Forelimb muscle (tissue), 1 donor: ENCODE measurements at places on chromosomes 16 and 17. TPM values are rescaled to one million over a fixed set of nuclear protein-coding genes. Genes with fewer than 3 reads are reported as not detected.

DNA sequence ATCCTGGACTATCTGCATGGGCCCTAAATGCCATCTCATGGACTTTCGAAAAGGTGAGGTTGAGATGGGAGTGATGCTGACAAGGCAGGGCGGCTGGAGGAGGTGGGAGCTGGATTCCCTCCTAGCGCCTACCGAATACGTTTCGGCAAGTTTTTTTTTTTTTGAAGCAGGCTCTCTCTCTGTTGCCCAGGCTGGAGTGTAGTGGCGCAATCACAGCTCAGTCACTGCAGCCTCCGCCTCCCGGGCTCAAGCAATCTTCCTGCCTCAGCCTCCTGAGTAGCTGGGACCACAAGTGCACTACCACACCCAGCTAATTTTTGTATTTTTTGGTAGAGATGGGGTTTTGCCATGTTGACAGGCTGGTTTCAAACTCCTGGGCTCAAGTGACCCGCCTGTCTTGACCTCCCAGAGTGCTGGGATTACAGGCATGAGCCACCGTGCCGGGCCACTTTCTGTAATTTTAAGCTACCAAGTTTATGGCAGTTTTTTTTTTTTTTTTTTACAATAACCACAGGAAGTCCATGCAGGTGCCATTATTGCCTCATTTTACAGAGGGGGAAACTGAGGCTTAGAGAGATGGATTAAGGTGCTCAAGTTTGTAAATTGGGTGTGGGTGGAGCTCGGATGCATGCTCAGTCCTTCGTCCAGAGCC is 246.4 kb downstream of the PRKCA start:
- DNase-seq: no peak

DNA sequence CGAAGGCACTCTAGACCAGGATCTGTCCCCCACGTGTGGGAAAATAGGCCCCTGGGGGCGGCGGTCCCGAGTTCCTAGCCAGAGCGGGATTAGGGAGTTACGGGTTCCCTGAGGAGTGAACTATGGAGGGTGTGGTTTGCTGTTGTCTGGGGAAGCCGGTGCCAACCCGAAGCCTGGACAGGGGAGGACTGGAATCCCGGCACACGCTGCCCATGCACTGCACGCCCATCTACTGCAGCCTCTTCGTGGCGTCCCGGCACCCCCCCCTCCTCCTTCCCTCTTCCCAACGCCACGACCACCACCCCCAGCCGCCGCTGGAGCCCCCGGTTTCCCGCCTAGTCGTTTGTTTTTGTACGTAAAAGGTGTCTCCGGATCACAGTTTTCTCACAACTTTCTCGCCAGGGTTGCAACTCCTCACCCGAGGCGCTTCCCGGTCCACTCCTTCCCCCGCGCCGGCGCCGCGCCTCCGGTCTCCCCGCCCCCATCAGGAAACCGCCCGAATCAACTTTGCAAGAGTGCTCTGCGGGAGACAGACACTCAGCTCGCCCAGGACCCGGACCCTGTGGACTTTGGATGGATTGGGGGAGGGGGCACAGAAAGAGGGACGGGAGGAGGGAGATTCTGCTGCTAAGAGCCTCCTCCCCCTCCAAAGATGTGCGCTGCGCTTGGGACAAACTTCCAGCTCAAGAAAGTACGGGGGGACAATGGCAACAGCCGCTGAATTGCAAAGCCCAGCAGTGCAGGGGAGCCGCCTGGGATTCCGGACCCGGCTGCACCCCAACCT is 1.4 kb upstream of the LHX1 start:
- DNase-seq: no peak

- DNase-seq: no peak
Observed at GRCh38 chr17:36696805-36697204, 95.4 kb downstream of the MRM1 start.

Gene VASN
- polyA plus RNA-seq: 13.7 TPM

Gene USB1
- polyA plus RNA-seq: 13.8 TPM

Gene MYH3
- 15,569 TPM for polyA plus RNA-seq

GRCh38 chr16:19810817-19811731 is 73.6 kb downstream of the GPRC5B start:
- DNase-seq: no peak

- DNase-seq: no peak
Observed at GRCh38 chr17:81961087-81961511, at the start of gene NOTUM. TSS of gene NOTUM (minus strand) at chr17:81961187. CDS start at chr17:81960909, 278 bp downstream.
